ENCODE measurements at places on chromosomes 6 and 20. TPM values are rescaled to one million over a fixed set of nuclear protein-coding genes. Genes with fewer than 3 reads are reported as not detected.

GRCh38 chr6:16741112-16742016 is 19.9 kb downstream of the ATXN1 start:
- no peak for ATAC-seq

- ATAC-seq: no peak
These were observed 257.1 kb downstream of the SAMD5 start for GRCh38 chr6:147765541-147765940.

Gene ACAT2
- 6.8 TPM for total RNA-seq

- peak; percentile 50 for ATAC-seq
These were observed at the start of gene FNDC11 for GRCh38 chr20:63553933-63554290. TSS of gene FNDC11 (plus strand) at chr20:63554159. CDS start at chr20:63555664, 1,505 bp downstream.

GRCh38 chr6:110183292-110183885 is 3.2 kb downstream of the CDC40 start:
- no peak for ATAC-seq

DNA sequence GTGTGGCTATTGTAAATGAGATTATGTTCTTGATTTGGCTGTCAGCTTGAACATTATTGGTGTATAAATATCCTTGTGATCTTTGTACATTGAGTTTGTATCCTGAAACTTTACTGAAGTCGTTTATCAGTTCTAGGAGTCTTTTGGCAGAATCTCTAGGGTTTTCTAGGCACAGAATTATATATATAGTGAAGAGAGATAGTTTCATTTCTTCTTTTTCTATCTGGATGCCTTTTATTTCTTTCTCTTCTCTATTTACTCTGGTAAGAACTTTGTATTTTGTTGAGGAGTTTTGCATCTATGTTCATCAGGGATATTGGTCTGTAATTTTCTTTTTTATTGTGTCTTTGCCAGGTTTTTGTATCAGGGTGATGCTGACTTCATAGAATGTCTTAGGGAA is 589.2 kb upstream of the MAN1A1 start:
- no peak for ATAC-seq

DNA sequence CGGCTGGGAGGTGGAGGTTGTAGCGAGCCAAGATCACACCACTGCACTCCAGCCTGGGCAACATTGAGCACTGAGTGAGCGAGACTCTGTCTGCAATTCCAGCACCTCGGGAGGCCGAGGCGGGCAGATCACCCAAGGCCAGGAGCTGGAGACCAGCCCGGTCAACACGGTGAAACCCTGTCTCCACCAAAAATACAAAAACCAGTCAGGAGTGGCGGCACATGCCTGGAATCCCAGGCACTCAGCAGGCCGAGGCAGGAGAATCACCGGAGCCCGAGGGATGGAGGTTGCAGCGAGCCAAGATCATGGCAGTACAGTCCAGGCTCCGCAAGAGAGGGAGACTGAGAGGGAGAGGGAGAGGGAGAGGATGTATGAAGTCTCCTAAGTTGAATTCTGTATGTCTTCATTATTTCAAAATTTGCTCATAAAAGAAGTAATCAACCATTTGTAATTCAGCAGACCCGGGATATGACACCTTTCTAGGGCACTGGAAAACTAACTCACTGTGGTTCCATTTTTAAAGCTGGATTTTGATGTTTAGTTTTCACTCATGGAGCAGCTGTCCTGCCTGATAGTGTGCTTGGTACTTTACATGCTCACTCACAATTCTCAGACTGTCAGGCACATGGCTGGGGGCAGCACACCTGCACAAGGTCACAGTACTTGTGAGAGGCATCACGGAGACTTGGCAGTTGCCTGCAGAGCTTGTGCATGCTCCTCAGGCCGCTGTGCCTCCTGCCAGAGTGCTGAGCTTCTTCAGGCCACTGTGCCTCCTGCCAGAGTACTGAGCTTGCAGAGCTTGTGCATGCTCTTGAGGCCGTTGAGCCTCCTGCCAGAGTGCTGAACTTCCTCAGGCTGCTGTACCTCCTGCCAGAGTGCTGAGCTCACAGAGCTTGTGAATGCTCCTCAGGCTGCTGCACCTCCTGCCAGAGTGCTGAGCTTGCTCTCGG is 106.2 kb downstream of the ERMARD start:
- ATAC-seq: no peak

DNA sequence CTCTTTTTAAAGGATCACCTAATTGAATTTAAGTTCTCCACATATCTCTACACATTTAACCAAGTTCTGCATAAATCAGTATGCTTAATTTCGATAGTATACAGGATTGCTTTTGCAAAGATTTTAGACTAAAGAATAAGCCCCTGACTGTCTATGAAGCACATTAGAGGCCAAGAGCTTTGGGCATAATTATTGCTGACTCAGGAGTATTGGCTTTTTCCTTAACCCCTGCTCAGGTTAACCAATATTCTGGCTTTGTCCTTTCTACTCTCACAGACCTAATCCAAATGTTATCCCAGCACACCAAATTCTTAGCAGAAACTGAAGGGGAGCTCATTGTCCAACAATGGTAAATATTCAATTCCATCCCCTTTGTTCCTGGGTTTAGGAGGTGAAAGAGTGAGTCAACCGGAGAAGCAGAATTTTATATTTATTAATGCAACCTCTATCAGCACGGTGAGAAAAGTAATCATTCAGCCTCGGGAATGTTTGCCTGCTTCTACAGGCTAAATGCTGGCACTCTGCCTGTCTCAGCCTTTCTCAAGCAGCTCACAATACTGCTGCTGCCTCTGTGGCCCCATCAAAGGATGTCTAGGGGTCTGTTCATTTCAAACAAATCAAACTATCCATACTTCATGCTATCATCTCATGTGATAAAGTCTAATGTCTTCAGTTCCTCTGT is 125.0 kb downstream of the SIM1 start:
- no peak for ATAC-seq

DNA sequence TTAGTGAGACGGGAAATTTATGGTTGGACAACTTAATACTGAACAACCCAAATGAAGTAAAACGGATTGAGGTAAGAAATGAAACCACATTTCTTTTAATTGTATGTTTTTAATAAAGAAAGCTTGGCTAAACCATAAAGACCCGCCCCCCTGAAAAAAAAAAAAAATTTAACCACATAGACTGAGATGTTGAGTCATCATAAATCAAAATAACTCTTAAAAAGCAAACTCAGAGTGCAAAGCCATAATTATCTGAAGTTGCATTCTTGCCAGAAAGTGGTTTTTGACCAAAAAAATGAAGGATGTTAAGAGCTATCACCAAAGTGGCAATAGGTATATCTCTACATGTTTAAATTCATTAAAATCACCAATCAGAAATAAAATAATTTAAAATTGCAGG is 101.8 kb upstream of the COL21A1 start:
- no peak for ATAC-seq

Gene ZGPAT
- 40.3 TPM for total RNA-seq

GRCh38 chr6:33616113-33616512 is 5.0 kb upstream of the ITPR3 start:
- no peak for ATAC-seq

Gene CD24
- total RNA-seq: 4.3 TPM

GRCh38 chr6:41150671-41151070 is 3.5 kb downstream of the TREML1 start:
- ATAC-seq: no peak

Gene PNPLA1
- not detected for total RNA-seq

GRCh38 chr6:168332020-168332419 is 12.4 kb upstream of the DACT2 start:
- ATAC-seq: no peak

GRCh38 chr6:3176562-3177355 is 19.4 kb upstream of the TUBB2A start:
- ATAC-seq: peak; percentile 71

Gene CDSN
- total RNA-seq: not detected

Gene HTR1E
- not detected for total RNA-seq

DNA sequence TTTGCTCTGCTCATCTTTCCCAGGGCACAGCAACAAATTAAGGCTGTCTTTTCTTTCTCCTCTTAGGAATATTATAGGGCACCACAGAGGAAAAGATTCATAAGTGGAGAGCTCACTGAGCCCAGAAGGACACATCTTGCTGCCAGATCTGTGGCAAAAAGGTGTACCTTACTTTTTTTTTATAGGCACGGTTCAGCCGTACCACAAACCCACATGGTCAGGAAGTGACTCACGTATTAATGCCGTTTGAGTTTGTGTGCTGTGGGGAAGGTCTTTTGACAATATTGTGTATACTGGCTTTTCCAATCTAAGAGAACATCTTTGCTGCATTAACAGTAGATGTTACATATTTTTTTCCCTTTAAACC is 28.4 kb downstream of the PAQR8 start:
- ATAC-seq: peak; percentile 25

Gene SUMO4
- 2.4 TPM for total RNA-seq

GRCh38 chr6:110714143-110714542 is 101.1 kb downstream of the CDK19 start:
- ATAC-seq: no peak

DNA sequence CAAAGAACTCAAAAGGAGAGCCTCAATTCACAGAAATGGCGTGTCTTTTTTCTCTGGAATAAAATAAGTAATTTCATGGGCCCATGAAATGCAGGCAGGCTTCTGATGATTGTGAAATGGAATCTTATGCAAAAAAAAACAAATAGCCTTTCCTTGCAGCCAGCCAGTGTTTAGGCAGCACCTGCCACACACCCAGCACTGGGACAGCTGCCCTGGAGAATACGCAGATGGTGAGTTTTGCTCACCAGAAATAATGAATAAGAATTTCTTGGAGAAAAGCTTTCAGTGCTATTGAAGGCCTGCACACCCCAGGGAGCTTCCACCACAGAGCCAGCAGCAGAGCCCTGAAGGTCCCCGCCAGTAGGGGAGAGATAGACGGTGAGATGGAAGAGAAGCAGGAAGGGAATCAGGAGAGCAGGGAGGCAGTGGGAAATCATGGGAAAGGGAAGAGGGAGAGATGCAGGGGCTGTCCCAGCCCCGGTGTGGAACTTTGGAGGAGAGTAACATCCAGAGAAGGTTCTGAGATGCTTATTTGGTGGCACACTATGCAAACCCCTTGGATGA is 54.9 kb downstream of the PXDC1 start:
- ATAC-seq: peak; percentile 11

Measured in gastroesophageal sphincter (tissue), 4 donors.